Choroid plexus epithelial cell (primary cell): ENCODE measurements at places on chromosomes 11 and 22.

GRCh38 chr11:117999354-117999993 lies 13.3 kb downstream of the IL10RA start:
- DNase-seq: no peak

- peak; percentile 55 for DNase-seq
Measured at GRCh38 chr11:34633990-34634693, 13.2 kb downstream of the EHF start.

DNA sequence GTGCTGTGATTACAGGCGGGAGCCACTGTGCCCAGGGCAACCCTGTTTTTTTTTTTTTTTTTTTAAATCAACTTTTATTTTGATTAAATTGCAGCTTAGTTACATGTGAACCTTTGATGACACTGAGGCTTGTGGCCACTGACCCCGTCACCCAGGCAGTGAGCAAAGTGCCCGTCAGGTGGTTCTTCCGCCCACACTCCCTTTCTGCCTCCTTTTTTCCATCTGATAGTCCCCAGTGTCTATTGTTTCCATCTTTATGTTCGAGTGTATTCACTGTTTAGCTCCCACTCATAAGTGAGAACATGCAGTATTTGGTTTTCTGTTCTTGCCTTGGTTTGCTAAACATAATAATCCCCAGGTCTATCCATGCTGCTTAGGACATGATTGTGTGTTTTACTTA lies 110.9 kb upstream of the GRK3 start:
- no peak for DNase-seq

DNA sequence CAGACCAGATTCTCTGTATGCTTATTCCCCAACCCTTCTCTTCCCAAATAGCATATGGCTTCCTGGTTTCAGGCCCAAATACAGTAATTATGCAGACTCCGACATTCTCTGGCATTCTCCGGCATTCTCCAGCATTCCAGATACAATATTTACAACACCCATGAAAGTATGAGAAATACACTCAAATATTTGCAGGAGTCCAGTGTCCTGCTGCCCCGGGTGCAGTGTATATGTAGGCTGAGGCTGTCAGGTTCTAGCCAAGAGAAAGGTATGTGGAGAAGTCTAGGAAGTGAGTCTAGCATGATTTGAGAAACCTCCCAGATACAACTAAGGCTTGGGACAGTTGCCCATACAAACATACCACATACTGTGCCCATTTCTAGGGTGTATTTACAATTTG lies 160.7 kb downstream of the SOX6 start:
- DNase-seq: peak; percentile 14

- DNase-seq: no peak
Measured at GRCh38 chr11:77044356-77044755, 10.2 kb downstream of the B3GNT6 start.

GRCh38 chr11:35515224-35515623 lies 10.2 kb downstream of the PAMR1 start:
- peak; percentile 87 for DNase-seq

- DNase-seq: no peak
Measured at GRCh38 chr11:41446107-41446506, 13.3 kb downstream of the LRRC4C start.

DNA sequence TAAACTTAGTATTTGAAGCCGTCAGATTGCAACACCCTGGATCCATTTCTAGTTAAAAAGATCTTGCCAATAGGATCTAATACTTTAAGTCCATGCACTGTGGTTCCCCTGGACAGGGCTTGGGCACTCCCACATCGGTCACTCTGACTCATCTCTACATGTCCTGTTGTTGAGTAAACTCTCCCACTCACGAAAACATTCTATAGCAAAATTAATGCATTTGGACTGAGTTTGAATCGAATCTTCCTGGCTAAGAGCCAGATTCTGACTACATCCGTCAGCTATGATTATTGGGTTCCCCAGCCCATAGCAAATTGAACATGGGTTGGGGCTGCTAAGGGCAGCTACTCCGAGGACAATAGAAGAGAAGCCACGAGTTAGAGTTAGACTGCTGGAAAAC lies 182.1 kb upstream of the SORL1-AS1 start:
- peak; percentile 82 for DNase-seq
